Upper lobe of right lung (tissue), 1 donor: ENCODE measurements at places on chromosomes 6 and 20.

- no peak overlapping the region for H3K4me3 ChIP-seq
- H3K27me3 ChIP-seq = no peaks in the 10 kb centered on the region
- no peak overlapping the region for H3K27ac ChIP-seq
- no peak for DNase-seq
- H3K36me3 ChIP-seq = peaks cover 62% of the 10 kb centered on the region
Measured at GRCh38 chr6:82237013-82237412, 10.5 kb downstream of the IBTK start.

DNA sequence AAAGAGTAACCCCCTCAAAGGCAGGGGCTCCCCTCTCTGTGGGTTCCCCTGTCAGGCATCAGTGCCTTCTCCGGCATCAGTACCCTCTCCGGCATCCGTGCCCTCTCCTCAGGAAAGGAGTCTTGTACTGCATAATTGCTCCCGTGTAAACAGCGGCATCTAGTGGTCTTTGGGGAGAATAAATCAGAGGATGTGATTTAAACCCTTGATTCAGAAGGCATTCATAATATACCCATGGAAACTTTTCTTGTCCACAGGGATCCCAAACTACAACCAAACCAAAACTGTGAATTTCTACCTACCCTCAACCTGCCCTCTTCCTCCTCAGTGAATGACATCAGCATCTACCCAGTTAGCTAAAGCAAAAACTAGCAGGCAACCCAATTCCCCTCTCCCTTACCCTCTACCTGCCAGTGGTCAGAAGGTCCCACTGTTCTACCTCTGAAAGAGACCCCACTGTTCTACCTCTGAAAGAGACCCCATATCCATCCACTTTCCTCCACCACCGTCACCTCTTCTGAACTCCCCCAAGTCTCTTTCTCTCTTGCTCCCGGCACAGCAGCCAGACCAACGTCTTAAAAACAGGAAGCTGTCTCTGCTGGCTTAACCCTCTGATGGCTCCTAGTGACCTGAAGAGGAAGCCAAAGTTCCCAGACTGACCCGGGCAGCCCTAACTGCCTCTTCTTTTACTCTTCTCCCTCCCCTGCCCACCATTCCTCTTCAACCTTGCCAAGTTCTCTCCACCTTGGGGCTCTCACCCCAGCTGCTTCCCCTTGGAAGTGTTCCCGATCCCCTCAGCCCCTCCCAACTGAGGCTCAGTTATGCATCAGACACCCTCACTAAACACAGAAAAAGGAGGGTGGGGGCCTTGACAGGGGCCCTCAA, 27.2 kb downstream of the UBE2V1 start:
- DNase-seq = peak; percentile 69
- no peaks in the 10 kb centered on the region for H3K27me3 ChIP-seq
- H3K4me1 ChIP-seq = peaks cover 17% of the 10 kb centered on the region

- peaks cover 4% of the 10 kb centered on the region for H3K27me3 ChIP-seq
- H3K4me1 ChIP-seq = no peaks in the 10 kb centered on the region
- no peak for DNase-seq
- H3K27ac ChIP-seq = no peak overlapping the region
- H3K36me3 ChIP-seq = no peaks in the 10 kb centered on the region
Measured at GRCh38 chr6:20360471-20361119, 41.1 kb upstream of the E2F3 start.

DNA sequence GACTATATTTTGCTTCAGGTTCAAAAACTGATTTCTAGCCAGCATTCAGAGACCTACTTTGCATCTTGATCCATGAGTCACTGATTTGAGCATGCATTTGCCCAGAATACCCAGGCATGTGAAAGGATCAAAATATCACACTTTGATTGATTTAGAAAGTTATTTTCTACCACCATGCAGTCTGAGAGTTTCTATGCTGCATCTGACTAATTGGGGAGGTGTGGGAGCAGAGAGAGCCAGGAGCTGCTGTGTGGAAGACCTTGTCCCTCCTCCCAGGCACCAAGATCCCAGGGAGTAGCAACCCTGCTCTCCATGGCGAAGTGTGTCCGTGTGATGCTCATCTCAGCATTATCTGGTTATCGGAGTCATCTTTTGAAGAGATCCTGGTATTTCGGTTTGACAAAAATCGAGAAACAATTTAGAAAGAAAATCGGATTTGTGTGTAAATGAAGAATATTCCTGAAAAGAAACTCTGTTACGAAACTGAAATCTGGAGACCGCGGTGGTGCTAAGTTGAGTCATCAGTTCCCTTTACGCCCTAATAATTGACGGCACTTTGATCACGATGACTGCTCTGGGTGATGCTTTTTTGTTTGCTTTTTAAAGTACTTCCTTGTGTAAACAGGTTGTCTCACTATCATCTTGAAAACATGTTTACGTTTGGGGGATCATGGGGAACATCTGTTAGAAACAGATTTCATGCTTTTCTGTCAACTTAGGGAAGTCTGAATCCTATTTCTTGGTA, 193.4 kb downstream of the BACH2 start:
- DNase-seq = no peak
- H3K36me3 ChIP-seq = no peaks in the 10 kb centered on the region
- H3K4me1 ChIP-seq = peaks cover under 1% of the 10 kb centered on the region
- H3K27ac ChIP-seq = no peak overlapping the region

- H3K36me3 ChIP-seq = no peaks in the 10 kb centered on the region
- peaks cover 31% of the 10 kb centered on the region for H3K27me3 ChIP-seq
- no peaks in the 10 kb centered on the region for H3K4me1 ChIP-seq
- DNase-seq = no peak
- H3K27ac ChIP-seq = no peak overlapping the region
Measured at GRCh38 chr6:35511562-35511941, 1.1 kb downstream of the TULP1 start.

- H3K4me1 ChIP-seq = peaks cover 12% of the 10 kb centered on the region
- H3K4me3 ChIP-seq = peak overlapping the region; percentile 69
- peaks cover 7% of the 10 kb centered on the region for H3K27me3 ChIP-seq
- peak overlapping the region; percentile 63 for H3K27ac ChIP-seq
- DNase-seq = no peak
Measured at GRCh38 chr6:136550045-136550329, 235 bp downstream of the MAP7 start.

DNA sequence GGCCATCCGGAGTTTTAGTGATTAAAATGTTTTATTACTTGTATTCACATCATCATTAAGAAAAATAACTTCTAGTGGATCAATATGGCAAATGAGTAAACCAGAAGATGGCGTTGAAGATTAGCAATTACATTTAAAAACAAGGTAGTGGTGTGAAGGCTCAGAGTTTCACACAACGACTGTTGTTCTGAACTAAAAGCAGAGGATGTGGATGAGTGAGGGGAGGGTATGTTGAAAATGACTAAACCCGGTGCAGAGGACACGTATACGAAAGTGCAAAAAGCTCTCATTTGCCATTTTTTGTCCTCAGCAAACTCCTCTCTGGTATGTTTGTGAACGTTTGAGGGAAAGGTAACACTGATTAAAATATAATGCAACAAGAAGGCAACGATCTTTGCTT, 1.9 kb upstream of the IRF4 start:
- no peak overlapping the region for H3K27ac ChIP-seq
- peaks cover 47% of the 10 kb centered on the region for H3K27me3 ChIP-seq
- DNase-seq = no peak
- H3K4me1 ChIP-seq = peaks cover 31% of the 10 kb centered on the region
- no peak overlapping the region for H3K4me3 ChIP-seq
- no peaks in the 10 kb centered on the region for H3K36me3 ChIP-seq

DNA sequence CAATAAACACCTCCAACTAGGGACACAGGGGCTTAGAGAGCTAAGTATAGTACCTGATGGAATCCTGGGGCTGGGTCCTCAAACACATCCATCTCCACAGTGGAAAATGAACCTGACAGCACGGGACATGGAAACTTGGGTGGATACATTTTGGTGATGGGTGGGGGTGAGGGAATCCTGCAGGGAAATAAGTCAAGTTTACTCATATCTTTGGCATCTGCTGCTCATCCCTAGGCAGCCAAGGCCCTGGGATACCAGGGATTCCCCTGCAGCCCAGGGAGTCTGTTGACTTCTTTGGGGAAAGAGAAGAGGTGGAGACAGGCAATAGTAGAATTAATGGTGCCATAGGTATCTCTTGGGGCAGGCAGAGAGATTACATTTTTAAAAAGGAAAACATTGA, 6.6 kb downstream of the APOBEC2 start:
- H3K27me3 ChIP-seq = no peaks in the 10 kb centered on the region
- H3K4me1 ChIP-seq = no peaks in the 10 kb centered on the region
- DNase-seq = no peak
- no peak overlapping the region for H3K4me3 ChIP-seq
- H3K27ac ChIP-seq = no peak overlapping the region

DNA sequence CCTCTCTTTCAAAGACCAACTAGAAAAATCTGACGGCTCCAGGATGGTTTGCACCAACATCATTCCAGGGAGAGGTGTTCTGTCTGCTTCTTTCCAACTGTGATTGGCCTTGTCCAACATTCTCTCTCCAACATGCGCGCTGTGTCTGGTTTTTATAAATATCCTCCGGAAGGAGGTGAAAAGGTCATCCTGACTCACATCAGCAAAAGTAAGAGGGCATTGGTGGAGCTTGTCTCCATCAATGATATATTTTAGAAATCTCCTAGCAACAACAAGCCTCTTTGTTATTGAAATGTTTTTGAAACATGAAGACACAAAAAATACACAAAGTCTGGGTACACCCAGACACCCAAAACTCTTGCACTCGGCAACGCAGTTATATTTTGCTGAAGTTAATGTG, 475.3 kb upstream of the JARID2 start:
- no peaks in the 10 kb centered on the region for H3K27me3 ChIP-seq
- no peaks in the 10 kb centered on the region for H3K36me3 ChIP-seq
- no peaks in the 10 kb centered on the region for H3K4me1 ChIP-seq
- no peak overlapping the region for H3K4me3 ChIP-seq
- DNase-seq = no peak
- no peak overlapping the region for H3K27ac ChIP-seq

DNA sequence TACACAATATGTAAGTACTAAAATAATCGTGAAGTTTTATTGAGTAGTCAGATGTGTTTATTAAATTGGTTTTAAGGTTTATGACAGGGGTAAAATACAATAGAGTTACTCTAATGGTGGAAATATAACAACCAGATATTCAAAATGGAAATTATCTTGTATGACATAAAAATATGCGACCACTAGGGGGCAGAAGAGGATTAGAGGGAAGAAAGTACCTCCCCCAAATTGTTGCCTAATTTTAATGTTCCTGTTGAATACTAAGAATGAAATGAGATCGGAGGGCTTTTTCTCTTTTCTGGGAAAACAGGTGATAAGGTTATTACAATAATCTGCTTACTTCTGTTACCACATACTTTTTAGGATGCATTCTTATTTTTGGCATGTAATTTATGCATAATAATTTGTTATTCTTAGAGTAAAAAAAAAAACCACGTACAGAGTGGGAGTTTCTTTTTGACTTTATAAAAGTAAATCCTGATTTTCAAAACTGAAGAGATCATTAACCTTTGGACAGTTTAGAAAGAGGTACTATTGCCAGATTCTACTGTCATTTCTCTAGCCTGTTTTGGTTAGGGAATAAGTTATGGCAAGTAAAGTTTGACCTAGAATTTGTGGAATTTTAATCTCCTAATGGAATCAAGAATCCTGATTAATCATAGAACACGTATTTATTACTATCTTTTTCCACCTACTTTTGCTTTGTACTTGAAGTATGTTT, 159.2 kb downstream of the CD109 start:
- H3K4me1 ChIP-seq = no peaks in the 10 kb centered on the region
- DNase-seq = no peak
- peak overlapping the region; percentile 11 for H3K4me3 ChIP-seq
- H3K36me3 ChIP-seq = no peaks in the 10 kb centered on the region

DNA sequence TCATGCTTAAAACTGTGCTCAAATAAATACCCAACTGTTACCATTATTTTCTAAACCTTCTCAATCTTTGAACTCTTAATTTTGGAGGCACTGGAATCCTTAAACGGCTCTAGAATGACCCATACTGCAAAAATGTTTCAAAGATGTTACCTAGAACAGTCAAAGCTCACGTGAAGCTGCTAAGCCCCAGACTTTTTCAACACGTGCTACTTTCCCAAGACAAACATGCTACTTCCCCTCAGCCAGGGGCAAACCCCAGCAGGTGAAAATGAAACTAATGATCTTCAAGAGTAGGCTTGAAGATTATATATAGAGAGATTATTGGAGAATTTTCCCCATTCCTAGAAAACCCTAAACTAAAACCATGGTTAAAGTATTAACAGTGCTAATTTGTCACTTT, 28.1 kb downstream of the HUS1B start:
- no peak for DNase-seq
- no peak overlapping the region for H3K4me3 ChIP-seq
- peaks cover 35% of the 10 kb centered on the region for H3K36me3 ChIP-seq
- H3K27ac ChIP-seq = no peak overlapping the region

- no peak overlapping the region for H3K27ac ChIP-seq
- no peaks in the 10 kb centered on the region for H3K27me3 ChIP-seq
- H3K4me3 ChIP-seq = no peak overlapping the region
Measured at GRCh38 chr20:32945710-32946221, 58.5 kb downstream of the SUN5 start.

DNA sequence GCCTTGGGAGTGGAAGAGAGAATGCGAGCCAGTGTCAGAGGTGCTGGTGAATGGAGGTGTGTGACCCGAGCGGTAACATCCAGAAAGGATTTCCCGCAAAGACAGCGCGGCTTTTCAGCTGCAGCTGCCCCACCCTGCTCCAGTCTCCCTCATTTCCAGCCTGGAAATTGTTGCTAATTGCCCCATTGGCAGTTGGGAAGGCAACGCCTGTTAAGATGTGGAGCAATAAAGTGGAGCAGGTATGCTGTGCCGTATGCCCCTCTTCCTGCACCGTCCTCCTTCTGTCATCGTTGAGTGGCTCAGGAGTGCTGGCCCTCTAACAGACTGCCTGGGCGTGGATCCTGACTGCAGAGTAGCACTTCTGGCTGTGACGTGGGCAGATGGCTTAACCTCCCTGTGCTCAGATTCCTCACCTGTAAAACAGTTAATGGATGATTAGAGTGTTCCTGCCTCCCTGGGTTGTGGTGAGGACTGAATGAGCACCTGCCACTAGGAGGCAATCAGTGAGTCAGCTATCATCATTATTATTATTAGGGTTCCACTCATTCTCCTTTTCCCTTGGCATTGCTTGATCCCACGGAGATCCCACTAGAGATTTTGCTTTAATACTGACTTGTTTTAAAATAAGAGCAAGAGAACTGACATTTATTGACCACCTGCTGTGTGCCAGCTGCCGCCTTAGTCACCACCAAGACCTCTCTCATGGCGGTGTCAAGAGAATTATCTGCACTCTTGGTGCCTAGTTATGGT, 11.7 kb downstream of the ARFGEF2 start:
- H3K27me3 ChIP-seq = no peaks in the 10 kb centered on the region
- DNase-seq = peak; percentile 81
- no peak overlapping the region for H3K27ac ChIP-seq
- peaks cover 19% of the 10 kb centered on the region for H3K4me1 ChIP-seq
- no peak overlapping the region for H3K4me3 ChIP-seq

GRCh38 chr6:106124437-106125430, 38.6 kb downstream of the PRDM1 start:
- H3K27me3 ChIP-seq = no peaks in the 10 kb centered on the region
- H3K4me3 ChIP-seq = no peak overlapping the region
- no peaks in the 10 kb centered on the region for H3K36me3 ChIP-seq
- no peak for DNase-seq
